ENCODE measurements at places on chromosomes 6 and 20.

DNA sequence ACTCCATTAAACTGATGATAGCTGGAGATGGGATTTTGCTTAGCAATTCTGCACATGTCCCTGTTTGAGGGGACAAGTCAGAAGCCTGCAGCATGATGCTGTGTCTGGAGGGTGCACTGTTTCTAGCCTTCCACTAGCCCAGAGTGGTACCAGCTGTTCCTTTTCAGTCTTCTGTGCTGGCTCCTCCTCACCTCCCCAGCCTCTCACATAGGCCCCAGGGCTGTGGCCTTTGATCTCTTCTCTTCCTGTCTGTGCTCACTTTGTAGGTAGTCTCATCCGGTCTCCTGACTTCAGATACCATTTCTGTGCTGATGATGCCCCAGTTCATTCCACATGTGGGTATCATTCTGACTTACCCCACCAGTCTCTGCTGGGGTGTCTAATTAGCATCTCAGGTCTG is 126.3 kb downstream of the HIVEP1 start:
- peak; percentile 24 for DNase-seq

- no peak for DNase-seq
Measured at GRCh38 chr6:166800137-166800536, 156.2 kb downstream of the RNASET2 start.

DNA sequence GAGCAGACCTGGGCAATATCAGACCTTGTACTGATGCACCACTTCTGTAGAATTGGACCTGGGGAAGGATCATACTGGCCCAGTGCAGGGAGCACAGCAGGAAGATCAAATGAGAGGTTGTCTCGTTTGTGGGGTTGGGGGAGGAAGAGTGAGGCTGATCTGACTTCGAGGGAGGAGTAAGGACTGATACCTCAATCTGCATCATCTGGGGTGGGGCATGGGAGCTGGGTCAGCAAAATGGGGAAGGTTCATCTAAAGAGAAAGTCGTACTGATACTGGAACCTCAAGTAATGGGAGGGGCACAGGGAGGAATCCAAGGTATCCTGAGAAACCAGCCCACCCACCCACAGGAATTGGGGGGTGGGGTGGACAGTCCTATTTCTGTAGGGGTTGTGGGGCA is 3.7 kb downstream of the RNF39 start:
- DNase-seq: no peak

DNA sequence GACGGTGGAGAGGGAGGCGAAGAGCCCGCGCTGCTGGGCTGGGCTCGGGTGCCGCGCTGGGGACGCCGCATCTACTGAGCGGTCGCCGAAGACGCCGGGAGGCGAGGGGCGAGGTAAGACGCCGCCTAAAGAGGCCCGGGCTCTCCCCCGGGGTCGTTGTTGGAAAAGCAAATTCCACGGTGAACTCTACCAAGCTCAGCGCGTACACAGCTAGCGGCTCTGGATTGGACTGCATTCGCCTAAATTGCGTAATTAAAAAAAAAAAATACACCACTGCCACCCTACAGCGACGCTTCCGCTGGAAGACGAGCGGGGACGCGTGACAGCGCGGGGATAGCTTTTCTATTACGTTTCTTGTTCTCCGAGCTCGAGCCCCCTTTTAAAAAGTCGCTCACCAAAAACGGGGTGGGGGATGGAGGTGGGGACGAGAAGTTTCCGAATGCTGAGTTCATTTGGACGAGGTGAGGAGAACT is 92.0 kb upstream of the PRDM1 start:
- peak; percentile 53 for DNase-seq

DNA sequence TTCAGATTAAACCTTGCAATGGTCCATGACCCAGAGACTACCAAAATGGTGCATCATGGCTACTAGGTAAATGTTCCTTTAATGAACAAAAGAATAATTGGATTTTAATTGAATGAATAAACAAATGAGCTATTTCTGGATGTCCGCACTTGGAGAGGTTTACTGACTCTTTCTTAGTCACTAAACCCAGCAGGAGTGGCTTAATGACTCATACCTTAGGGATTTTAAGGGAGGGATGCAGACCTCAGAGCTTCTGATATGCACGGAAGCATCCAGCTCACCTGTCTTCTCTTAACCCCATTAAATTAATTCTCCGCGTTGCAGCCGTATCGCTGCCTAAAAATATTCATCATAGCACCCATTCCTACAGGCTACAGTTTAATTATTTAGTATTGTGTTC is 970.0 kb upstream of the SLC35B3 start:
- DNase-seq: no peak

DNA sequence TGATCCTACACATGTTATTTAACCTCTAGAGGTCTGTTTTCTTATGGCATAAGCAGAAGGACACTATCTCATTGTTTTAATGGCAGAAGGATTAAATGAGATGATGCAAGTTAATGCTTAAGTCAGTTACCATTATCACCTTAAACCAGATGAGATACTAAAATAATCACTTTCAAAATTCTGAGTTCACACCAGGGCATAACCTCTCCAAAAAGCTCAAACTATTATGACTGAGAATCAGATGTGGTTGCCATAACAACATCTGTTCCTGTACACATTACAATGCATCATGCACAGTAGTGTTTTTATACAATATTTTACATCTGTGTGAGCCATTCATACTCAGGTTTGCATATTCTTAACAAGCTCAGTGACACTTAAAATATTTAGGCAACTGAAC is 10.2 kb downstream of the ADNP start:
- no peak for DNase-seq

DNA sequence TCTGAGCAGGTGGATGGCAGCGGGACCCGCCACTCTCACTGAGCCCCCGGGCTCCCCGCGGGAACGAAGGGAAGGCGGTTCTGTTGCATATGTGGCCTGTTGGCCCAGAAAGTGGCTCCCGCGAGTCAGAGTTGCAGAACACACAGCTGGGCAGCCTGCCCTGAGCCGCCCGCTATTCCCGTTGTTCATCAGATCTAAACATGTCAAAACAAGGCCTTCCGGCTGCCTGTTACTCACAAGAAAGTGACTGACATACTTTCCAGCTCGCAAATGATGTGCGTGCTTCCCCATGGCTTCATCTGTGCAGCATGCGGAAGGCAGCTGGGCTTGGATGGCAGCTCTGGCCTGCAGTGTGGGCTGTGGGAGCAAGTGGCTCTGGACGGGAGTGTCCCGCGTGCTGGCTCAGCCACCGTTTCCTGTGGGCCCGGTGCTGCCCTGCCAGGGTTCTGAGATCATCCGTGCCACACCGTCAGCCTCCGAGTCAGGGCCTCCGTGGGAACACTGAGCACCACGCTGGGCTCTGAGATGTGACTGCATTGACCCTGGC is 227.3 kb downstream of the ERMARD start:
- no peak for DNase-seq
